ENCODE measurements at places on chromosomes 7 and 10.
A peak's percentile ranks its signal among the peaks of the same experiment; 100 is the strongest.

DNA sequence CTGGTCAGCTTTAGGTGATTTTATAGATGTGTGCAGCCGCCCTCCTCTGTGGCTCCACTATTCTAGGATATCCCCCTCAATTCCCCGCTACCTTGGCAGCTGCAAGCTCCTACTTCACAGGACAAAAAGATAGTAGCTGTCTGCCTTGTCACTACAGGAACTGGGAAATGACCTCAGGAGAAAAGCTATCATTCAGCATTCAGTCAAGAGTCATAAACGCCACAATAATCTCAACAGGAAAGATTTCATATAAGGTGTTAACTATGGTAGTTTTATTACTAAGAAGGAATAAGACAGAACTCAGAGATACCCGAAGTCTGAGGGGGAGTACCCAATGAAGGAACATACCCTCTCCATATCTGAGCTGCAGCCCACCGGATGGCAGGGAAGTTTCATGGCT is 63.9 kb downstream of the CRPPA start:
- DNase-seq: no peak

GRCh38 chr7:130960208-130960988 is 226.4 kb upstream of the KLF14 start:
- peak; percentile 96 for DNase-seq

DNA sequence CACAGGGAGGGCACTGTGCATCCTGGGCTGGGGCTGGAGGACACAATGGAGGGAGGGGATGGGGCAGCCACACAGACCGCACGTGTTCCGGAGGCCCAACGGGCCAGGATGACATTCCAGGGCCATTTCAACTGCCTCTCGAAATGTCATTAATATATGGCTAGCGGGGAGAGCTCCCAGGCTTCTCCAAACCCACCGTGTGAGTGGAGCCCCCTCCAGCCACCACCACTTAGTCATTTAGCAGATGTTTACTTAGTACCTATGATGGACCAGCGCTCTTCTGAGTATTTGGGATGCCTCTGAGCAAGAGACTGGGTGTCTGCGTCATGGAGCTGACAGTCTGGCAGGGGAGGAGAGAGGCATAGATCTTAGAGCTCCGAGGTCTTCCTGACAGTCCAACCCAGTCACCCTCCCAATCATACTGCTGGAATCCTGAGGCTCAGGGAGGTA is 107.3 kb downstream of the ZMIZ1 start:
- DNase-seq: peak; percentile 60

DNA sequence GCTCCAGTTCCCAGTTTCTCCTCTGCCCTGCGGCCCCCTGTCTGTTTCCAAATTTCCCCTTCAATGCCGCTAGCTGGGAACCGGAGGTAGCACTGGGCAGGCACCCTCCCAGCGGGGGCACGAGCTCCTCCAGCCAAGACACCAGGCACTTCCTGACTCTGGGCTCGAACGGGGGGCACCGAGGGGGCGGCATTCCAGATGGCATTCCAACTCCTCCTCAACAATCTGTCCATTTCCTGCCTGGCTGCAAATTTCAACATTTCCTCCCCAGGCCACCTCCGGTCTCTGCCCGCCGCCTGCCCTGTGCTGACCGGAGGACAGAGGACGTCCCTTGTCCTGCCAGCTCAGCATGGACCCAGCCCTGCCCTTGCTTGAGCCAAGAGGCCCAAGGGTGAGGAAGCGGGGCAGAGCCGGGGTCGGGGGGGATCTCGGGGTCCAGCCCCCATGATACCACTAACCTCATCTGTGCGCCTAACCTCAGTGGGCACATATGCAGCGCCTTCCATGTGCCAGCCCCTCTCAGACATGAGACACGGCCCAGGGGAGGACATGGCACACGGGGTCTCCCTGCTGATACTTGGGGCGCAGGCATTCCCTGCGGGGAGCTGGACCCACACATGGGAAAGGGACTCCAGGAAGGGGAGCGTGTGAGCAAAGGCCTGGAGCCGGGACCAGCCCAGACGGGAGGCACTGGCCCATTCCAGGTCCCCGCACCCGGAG is 58.0 kb downstream of the PDGFA start:
- no peak for DNase-seq

DNA sequence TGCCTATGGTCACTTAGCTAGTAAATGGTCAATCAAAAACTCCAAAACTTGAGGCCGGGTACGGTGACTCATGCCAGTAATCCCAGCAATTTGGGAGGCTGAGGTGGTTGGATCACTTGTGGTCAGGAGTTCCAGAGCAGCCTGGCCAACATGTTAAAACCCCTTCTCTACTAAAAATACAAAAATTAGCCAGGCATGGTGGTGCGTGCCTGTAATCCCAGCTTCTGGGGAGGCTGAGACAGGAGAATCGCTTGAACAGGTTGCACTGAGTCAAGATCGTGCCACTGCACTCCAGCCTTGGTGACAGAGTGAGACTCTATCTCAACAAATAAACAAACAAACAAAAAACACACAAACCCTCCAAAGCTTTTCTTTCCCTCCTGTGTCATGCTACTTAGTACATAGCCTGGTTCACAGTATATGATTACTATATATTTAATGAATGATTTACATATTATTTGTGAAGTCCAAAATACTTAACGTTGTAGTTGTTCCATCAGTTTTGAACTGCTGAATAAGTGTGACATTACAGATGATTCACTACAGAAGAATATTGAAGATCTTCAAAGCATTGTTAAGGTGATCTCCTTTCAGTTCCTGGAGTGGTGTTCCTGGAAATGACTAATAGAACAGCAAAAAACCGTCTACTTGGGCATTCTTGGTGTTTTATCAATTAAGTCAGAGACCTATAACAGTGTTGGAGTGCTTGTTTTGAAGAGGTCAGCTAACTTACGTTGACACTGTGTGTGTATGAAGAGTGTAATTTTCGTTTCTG is 72.9 kb downstream of the ADK start:
- DNase-seq: no peak

- DNase-seq: no peak
Measured at GRCh38 chr7:17668122-17668521, 272.2 kb downstream of the SNX13 start.

DNA sequence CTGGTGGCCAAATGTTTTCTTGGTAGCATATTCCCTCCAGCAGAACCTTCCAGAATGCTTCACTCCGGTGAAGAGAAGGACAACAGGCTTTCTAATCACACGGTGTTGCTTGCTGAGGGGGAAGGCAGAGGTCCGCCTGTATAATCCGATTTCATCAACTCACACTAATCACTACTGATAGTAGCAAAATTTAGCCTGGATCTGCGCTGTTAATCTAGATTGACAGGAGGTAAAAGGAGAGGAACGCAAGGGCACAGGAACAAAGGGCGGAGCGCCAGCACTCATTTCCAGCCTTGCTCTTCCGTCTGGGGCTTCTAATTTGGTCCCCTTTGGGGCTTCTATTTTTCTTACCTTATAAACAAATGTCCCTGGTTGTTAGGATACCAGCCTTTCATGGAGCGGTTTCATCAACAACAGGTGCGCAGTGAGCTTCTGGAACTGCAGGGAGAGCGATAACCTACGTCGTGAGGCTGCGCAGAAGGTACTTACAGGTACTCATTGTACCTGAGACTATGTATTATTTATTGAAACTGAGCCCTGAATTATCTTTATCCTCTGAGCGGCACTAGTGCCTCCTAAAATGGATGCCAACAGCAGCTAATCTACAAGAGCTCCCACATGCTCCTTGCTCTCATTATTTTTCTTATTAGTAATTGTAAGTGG is 150.6 kb downstream of the CACNB2 start:
- DNase-seq: no peak

- DNase-seq: no peak
Measured at GRCh38 chr10:42887734-42888503, 105.3 kb downstream of the BMS1 start.

GRCh38 chr7:155917836-155918430 is 105.7 kb upstream of the SHH start:
- no peak for DNase-seq

- DNase-seq: no peak
Measured at GRCh38 chr7:93895859-93896600, 5.5 kb upstream of the TFPI2 start.

GRCh38 chr7:6246251-6246917 is 26.0 kb downstream of the CYTH3 start:
- no peak for DNase-seq

DNA sequence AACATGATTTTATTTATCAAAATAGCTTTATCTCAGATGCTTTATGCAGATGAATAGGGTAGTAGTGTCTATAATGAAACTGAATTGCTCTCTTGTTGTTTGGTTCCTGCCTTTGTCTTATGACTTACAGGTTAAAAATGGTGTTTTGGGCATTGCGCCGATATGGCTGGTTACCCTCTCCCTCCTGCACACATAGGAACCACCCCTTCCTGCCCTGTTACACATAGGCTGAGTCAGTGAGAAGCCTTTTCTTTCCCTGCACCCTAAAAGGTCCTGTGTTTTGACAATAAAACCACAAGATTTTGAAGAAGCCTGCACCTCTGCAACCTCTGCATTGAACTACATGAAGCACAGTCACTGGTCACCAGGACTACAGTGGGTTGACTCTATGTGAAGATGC is 655.8 kb upstream of the ANKRD30A start:
- peak; percentile 52 for DNase-seq

- no peak for DNase-seq
Measured at GRCh38 chr7:85630904-85631600, 444.2 kb upstream of the SEMA3D start.

GRCh38 chr7:157428554-157428945 is 91.7 kb downstream of the DNAJB6 start:
- no peak for DNase-seq

- no peak for DNase-seq
Measured at GRCh38 chr7:115980159-115980558, 50.4 kb downstream of the TFEC start.

DNA sequence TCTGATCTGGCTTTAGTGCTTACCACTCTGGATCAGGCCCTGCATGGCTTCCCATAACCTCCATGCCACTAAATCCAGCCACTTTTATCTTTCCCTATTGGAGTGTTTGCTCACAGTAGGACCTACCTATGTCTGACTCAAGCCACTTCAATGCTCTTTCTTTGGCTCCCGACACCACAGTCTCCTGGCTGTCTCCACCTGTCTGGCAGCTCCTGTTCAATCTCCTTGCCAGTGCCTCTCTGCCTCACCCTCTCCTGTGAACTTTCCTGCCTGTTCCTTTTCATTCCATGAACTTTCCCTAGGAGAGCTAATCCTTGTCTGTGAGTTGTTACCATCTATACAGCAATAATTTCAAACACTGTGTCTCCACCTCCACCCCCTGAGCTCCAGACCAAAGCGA is 82.6 kb upstream of the UCN3 start:
- DNase-seq: no peak

DNA sequence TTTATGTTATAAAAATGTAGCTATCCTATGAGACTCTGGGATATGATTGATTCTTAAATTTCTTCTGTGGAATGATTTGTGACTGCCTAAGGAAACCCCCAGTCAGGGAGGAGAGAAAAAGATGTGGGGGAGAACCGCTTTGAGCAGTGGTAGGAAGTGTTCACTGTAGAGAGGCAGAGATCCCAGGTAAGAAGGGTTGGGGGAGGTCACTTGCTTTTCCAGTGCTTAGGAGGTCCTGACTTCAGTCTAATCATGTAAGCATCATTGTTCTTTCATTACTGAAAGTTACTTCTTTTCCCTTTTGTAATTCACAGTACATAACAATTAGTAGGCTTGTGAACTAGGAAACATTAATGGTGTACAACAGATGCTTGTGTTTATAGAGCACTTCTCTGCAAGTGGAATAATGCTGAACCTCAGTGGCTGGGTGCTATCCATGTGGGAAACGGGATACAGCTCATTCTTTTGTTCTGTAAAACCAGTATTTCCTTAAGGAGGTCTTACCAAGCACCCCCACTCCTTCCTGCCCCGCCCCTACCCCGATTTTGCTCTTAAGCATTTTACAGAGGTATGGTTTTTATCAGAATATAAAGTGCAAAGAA is 165.4 kb downstream of the ST7 start:
- DNase-seq: no peak

DNA sequence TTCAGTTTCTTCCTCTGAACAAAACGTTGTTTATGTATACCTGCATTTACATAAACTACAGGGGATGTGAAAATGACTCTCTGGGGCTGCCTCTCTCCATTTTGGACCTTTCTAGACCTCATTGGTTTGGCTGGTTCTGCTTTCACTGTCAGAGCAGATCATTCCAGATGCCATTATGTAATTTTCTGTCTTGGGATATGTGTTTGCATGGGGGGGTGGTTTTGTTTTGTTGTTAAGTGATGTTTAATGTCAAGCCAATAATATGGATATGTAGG is 172.4 kb downstream of the LRRC4 start:
- DNase-seq: no peak

GRCh38 chr10:12503311-12503710 is 154.0 kb downstream of the CAMK1D start:
- no peak for DNase-seq

DNA sequence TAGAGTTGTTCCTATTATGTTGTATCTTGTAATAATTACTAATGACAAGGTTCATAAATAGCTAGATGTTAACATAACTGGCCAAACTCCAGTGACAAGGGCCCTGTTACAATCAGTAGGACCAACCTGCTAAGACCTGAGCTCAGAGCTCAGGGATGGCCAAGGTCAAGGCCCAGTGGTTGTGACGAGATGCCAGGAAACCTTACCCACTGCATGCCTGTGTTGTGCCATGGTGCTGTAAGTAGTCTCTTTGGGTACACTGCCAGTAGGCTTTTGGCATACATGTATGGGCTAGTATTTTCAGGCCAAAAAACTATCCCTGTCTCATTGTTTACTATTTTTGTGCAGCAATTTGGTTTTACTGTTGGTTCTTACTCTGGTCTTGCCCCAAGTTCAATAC is 7.9 kb upstream of the IDI2 start:
- DNase-seq: no peak

DNA sequence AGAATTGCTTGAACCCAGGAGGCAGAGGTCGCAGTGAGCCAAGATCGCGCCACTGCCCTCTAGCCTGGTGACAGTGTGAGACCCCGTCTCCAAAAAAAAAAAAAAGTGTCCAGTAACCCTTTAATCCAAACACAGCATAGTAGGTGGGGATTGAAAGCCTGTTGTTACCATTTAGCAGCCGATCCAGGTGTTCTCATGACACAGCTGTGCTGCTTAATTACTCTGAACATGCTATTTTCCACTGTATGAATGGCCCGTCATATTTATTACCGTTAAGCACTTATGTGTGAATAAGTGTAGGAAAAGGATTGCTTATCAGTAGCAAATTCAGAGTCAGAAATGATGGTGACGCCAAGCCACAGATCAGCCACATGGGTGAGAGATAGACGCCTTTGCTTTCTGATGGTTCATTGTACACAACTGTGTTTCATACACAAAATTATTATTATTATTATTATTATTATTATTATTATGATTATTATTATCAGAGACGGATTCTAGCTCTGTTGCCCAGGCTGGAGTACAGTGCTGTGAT is 11.6 kb upstream of the ORAI2 start:
- DNase-seq: no peak

GRCh38 chr10:102605712-102606111 is 38.6 kb upstream of the TRIM8 start:
- no peak for DNase-seq

DNA sequence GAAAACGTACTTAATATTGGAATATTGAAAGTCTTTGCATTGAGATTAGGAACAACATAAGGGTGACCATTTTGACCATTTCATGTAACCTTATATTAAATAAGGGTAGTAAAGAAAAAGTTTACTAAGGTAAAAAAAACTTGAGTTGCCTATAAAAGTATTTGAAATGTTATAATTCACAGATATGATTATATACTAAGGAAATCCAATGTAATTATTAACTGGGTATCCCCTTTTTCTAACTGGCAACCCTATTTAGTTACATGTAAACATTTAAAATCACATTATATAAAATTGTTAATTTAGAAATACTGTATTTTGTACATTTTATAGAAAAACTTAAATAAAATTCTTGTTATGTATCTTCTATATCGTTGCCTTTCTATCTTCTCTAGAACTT is 64.2 kb downstream of the TRIM24 start:
- DNase-seq: no peak
